ENCODE measurements at places on chromosomes 3 and 15. TPM values are rescaled to one million over a fixed set of nuclear protein-coding genes. Genes with fewer than 3 reads are reported as not detected.

LEKR1 gene
- total RNA-seq, result 5.1 TPM

WDR48 gene
- 61.7 TPM for total RNA-seq

MINAR1 gene
- 0.51 TPM for total RNA-seq

MKRN2OS gene
- not detected for total RNA-seq

CCDC39 gene
- total RNA-seq, result not detected

AP3B2 gene
- total RNA-seq, result 0.56 TPM

GNAT1 gene
- not detected for total RNA-seq

C2CD4A gene
- total RNA-seq, result not detected

CRYGS gene
- 4.9 TPM for total RNA-seq

DNA sequence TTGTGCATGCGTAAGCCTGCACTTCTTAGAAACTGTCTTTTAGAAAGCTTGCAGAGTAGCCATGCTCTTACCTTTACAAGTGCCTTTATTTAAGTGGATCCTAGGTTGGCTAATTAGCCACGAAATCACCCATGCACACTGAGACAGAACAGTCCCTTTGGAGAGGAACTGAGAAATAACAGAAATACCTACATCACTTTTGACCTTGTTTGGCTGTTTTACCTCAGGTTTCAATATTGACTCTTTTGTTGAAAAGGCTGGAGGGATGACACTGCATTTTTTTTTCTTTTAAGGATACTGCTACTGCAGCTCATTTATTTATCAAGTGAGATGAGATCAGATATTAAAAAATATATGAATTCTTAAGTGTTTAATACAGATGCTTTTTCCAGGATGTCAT is 155.6 kb upstream of the GOLIM4 start:
- H3K27ac ChIP-seq, result no peak overlapping the region
- H3K4me1 ChIP-seq, result no peaks in the 10 kb centered on the region

GRCh38 chr15:93422476-93422875 is 333.5 kb upstream of the RGMA start:
- H3K4me1 ChIP-seq, result no peaks in the 10 kb centered on the region
- no peaks in the 10 kb centered on the region for H3K27me3 ChIP-seq
- H3K4me3 ChIP-seq, result no peak overlapping the region
- H3K36me3 ChIP-seq, result no peaks in the 10 kb centered on the region
- no peak for DNase-seq

GRCh38 chr15:66743703-66744536 is 41.9 kb downstream of the SMAD6 start:
- no peak for DNase-seq
- no peaks in the 10 kb centered on the region for H3K36me3 ChIP-seq
- H3K4me1 ChIP-seq, result no peaks in the 10 kb centered on the region
- H3K4me3 ChIP-seq, result no peak overlapping the region
- H3K27me3 ChIP-seq, result no peaks in the 10 kb centered on the region

- H3K36me3 ChIP-seq, result no peaks in the 10 kb centered on the region
- DNase-seq, result no peak
- H3K4me3 ChIP-seq, result no peak overlapping the region
- no peak overlapping the region for H3K27ac ChIP-seq
These were observed 23.4 kb upstream of the ACAP2 start for GRCh38 chr3:195466251-195466650.

DNA sequence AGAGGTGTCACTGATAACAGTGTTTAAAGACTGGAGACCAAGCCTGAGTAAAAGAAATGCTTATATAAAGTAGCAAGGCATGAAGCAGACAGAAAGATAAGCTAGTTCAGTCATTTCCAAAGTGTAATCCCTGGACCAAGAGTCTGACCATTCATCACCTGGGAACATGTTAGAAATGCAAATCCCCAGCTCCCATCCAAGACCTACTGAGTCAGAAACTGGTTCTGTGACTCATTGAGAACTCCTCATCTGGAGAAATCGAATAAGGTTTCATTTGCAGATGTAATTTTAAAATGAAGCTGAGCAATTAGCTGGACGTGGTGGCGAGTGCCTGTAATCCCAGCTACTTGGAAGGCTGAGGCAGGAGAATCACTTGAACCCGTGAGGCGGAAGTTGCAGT is 473.9 kb upstream of the UBE2E2 start:
- no peak for DNase-seq
- no peak overlapping the region for H3K4me3 ChIP-seq
- H3K27me3 ChIP-seq, result no peaks in the 10 kb centered on the region

DNA sequence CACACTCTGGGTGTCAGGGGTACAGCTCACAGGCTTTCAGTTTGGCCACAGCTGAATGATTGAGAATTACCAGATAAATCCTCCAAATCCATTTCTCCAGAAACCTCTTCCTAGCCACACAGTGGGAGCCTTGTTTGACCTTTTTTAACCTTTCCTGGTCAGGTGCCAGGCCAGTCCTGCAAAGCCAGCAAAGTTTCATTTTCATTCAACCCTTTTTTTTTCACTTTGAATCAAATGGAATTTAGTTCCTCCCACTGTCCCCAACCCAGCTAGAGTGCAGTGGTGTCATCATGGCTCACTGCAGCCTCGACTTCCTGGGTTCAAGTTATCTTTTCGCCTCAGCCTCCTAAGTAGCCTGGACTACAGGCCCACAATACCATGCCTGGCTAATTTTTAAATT is 67.8 kb downstream of the NSUN3 start:
- no peaks in the 10 kb centered on the region for H3K27me3 ChIP-seq
- no peak overlapping the region for H3K4me3 ChIP-seq
- peaks cover 20% of the 10 kb centered on the region for H3K36me3 ChIP-seq
- no peaks in the 10 kb centered on the region for H3K4me1 ChIP-seq
- no peak for DNase-seq

GRCh38 chr15:78654272-78654671 is 13.3 kb upstream of the CHRNB4 start:
- no peaks in the 10 kb centered on the region for H3K27me3 ChIP-seq
- H3K4me3 ChIP-seq, result no peak overlapping the region
- no peak for DNase-seq

- H3K4me3 ChIP-seq, result no peak overlapping the region
- H3K27me3 ChIP-seq, result no peaks in the 10 kb centered on the region
- no peak for DNase-seq
- H3K27ac ChIP-seq, result no peak overlapping the region
These were observed 596.9 kb downstream of the ZBBX start for GRCh38 chr3:166783206-166783605.

DNA sequence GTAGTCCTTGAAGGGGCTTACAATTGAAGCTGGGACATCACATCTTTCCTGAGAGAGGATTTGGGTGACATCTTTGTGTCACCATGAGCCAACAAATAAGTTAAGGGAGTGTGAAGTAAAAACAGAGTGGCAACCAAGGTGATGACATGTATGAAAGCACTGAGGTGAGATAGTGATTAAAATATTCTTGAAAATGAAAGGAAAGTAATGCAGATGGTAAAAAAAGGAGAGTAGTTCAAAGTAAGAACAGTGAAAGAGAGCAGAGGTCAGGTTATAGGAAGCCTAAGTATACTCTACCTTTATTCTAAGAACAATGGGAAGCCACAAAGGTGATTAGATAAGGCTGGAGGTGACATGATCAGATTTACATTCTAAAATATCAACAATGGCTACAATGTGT is 486.1 kb downstream of the DIPK2A start:
- no peaks in the 10 kb centered on the region for H3K27me3 ChIP-seq
- no peak for DNase-seq
- no peak overlapping the region for H3K27ac ChIP-seq

DNA sequence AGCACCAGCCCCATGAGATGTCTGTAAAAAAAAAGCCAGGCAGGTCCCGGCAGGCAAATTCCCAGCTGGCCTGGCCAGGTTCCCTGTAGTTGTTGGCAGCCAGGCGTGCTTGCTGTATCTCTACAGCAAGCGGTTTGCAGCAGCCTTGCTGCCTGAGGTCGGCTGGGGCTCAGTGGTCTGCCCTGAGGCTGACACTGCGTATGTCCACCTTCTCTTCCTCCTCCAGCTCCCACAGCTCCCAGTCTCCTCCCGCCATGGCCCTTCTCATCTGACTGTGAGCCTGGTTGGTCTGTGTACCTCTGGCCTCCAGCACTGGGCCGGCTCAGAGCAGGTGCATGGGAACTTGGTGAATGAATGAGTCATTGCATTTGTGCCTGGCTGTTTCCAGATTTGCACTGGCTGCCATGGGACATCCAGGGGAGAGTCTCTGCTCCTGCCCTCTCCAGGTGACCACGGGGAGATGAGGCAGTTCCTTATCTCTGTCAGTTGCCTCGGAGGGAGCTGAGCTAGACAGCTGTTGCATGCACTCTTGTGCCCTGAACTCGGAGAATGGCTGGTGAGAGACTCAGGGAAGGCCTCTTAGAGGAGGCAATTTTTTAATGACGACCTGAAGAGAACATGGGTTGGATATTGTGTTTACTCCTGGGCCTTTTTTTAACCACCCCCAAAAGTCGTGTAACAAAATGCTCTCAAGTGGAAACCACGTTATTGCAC is 43.0 kb downstream of the SPSB4 start:
- no peak overlapping the region for H3K4me3 ChIP-seq
- no peaks in the 10 kb centered on the region for H3K27me3 ChIP-seq
- H3K36me3 ChIP-seq, result no peaks in the 10 kb centered on the region
- no peak for DNase-seq

- no peaks in the 10 kb centered on the region for H3K4me1 ChIP-seq
- H3K36me3 ChIP-seq, result no peaks in the 10 kb centered on the region
- H3K27ac ChIP-seq, result no peak overlapping the region
- no peak overlapping the region for H3K4me3 ChIP-seq
- no peaks in the 10 kb centered on the region for H3K27me3 ChIP-seq
These were observed 8.7 kb downstream of the SEMA3F start for GRCh38 chr3:50163572-50164455.

- H3K27me3 ChIP-seq, result no peaks in the 10 kb centered on the region
- no peaks in the 10 kb centered on the region for H3K4me1 ChIP-seq
- no peak overlapping the region for H3K4me3 ChIP-seq
- no peak overlapping the region for H3K27ac ChIP-seq
These were observed 284.9 kb upstream of the TBC1D5 start for GRCh38 chr3:18027161-18027939.

DNA sequence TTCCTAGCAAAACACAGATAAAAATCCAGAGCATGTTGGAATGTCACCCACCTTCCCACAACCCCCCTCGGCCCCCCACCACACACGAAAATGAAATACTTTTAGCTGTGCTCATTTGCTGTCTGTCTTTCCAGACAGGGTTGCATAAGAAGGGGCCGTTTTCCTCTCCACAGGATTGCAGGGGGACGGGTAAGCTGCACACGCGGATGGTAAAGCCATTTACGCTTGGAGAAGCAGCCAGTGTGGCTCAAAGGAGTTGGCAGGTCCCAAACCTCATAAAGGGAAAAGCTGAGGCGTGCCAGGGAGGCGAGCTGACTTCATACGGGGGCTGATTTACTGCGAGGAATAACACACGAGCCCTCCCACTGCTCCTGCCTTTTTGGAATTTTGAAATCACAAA is 47.4 kb upstream of the ITGA11 start:
- no peaks in the 10 kb centered on the region for H3K4me1 ChIP-seq
- DNase-seq, result no peak
- H3K27ac ChIP-seq, result no peak overlapping the region
- no peaks in the 10 kb centered on the region for H3K36me3 ChIP-seq
- H3K27me3 ChIP-seq, result peaks cover 3% of the 10 kb centered on the region

GRCh38 chr15:35288580-35288979 is 203.5 kb upstream of the NANOGP8 start:
- DNase-seq, result no peak
- H3K4me1 ChIP-seq, result no peaks in the 10 kb centered on the region
- H3K27me3 ChIP-seq, result no peaks in the 10 kb centered on the region
- H3K36me3 ChIP-seq, result no peaks in the 10 kb centered on the region

- no peaks in the 10 kb centered on the region for H3K36me3 ChIP-seq
- H3K27ac ChIP-seq, result no peak overlapping the region
- no peak for DNase-seq
These were observed 353.6 kb downstream of the SHQ1 start for GRCh38 chr3:72494626-72495025.

DNA sequence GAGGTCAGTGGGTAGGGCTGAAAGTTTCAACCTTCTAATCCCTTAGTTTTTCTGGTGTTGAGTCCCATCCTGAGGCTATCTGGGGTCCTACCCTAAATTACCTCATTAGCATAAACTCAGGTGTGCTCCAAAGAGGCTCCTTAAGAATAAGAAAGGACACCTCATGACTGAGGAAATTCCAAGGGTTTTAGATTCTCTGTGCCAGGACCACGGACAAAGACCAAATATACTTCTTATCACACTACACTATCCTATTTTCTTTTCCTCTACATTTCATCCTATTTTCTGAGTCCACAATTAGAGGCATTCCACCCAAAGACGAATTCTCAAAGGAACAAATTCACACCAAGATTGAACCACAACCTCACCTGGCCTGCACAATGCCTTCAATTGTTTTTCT is 9.8 kb upstream of the THSD4 start:
- H3K36me3 ChIP-seq, result no peaks in the 10 kb centered on the region
- H3K4me3 ChIP-seq, result no peak overlapping the region
- no peak overlapping the region for H3K27ac ChIP-seq

- no peaks in the 10 kb centered on the region for H3K27me3 ChIP-seq
- no peak for DNase-seq
- H3K4me1 ChIP-seq, result no peaks in the 10 kb centered on the region
- no peak overlapping the region for H3K27ac ChIP-seq
- no peaks in the 10 kb centered on the region for H3K36me3 ChIP-seq
These were observed 19.5 kb upstream of the PXYLP1 start for GRCh38 chr3:141212101-141212500.

GRCh38 chr15:65290228-65290627 is 3.5 kb upstream of the PARP16 start:
- DNase-seq, result no peak
- peaks cover 13% of the 10 kb centered on the region for H3K4me1 ChIP-seq
- H3K27me3 ChIP-seq, result no peaks in the 10 kb centered on the region

DNA sequence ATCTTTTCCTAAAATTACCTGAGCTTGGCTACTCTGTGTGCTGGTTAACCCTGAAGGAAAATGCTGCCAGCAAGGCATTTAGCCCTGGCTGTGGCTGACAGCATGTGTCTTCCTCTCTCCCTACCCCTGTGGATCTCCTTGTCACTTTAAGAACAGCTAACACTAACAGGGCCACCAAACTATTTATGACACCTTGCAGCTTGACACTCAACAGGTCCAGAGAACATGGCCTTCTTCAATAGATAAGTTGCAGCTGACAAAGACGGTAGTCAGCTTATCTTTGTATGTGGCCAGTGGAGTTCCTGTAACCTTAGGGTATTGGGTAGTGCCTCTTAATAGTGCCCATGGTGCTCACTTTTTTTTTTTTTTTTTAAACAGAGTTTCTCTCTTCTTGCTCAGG is 32.0 kb upstream of the COPB2 start:
- H3K4me3 ChIP-seq, result no peak overlapping the region
- H3K27me3 ChIP-seq, result no peaks in the 10 kb centered on the region
- H3K36me3 ChIP-seq, result no peaks in the 10 kb centered on the region
- H3K27ac ChIP-seq, result no peak overlapping the region
- H3K4me1 ChIP-seq, result no peaks in the 10 kb centered on the region

DNA sequence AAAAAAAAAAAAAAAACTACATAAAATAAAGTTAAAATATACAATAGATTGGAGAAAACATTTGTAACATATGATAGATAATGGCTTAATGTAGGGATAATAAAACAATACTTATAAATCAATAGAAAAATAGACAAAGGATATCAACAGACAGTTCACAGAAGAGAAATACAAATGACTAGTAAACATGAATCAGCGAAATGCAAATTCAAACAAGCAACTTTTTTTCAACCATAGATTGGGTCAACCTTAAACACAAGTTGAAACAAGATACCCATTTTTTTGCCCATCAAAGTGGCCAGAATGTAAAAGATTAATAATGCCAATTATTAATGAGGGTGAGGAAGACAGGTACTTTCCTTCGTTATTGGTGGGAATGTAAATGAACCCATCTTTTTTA is 59.9 kb downstream of the ABHD2 start:
- peaks cover 8% of the 10 kb centered on the region for H3K4me1 ChIP-seq
- H3K36me3 ChIP-seq, result peaks cover 3% of the 10 kb centered on the region
- H3K27ac ChIP-seq, result no peak overlapping the region
- DNase-seq, result no peak
- no peaks in the 10 kb centered on the region for H3K27me3 ChIP-seq

- peaks cover 6% of the 10 kb centered on the region for H3K4me1 ChIP-seq
- H3K4me3 ChIP-seq, result no peak overlapping the region
- H3K27me3 ChIP-seq, result no peaks in the 10 kb centered on the region
- no peak overlapping the region for H3K27ac ChIP-seq
These were observed 33.3 kb downstream of the NR2C2 start for GRCh38 chr3:14980689-14981088.
